ENCODE measurements at places on chromosomes 3 and 15.
A peak's percentile ranks its signal among the peaks of the same experiment; 100 is the strongest.

DNA sequence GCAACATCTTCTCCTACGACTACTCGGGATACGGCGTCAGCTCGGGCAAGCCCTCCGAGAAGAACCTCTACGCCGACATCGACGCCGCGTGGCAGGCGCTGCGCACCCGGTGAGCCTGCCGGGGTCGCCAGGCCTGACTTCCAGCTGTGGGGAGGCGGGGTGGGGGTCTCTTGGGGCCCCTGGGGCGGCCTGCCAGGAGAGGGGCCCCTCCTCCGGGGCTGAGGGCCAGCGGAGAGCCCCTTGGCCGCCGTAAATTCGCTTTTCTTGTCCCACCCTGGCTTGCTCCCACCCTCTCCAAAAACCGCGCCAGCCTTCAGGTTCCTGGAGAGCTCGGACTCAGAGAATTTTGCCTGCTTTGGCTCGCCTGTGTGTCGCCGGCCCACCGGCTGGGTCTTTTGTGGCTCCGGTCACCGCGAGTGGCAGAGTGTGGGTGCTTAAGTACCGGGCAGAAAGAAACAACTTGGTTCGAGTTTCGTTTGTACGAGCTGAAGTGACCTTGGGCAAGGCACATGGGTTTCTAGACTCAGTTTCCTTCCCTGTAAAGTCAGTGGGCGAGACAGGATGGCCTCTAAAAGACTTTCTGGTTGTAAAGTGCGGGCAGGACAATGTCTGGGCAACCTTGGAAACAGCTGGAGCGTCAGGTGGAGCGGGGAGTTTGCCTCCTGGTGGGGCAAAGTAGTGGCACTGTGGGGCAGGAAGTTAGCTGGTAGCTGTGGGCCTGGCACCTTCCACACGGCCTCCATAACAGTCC is 976 bp downstream of the ABHD17C start:
- peak; percentile 31 for DNase-seq

DNA sequence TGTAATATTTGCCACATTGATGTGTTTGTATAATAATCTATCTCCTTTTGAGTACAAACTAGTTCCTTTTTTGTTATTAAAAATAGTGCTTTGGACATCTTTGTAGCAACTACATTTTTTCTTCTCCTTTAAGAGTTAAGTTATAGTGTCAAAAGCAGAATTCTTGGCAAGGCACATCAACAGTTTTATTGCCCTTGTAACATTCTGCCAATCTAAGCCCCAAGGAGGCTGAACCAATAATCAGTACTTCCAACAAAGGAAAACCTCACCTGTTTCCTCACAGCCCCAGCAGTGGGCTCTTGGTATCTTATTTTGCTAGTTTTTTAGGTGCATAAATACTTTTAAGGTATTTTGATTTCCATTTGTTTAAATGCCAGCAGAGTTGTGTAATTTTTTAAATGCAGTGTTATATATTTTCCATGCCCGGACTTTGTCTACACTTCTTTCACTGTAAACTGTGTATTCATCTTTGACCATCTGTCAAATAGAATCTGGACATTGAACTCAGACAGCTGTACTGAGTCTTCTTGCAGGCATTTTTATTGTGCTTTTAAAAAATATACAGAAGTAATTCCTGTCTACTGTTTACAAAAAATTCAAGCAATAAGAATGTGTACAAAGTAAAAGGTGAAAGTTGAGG is 101.0 kb downstream of the MYLK start:
- no peak for DNase-seq

DNA sequence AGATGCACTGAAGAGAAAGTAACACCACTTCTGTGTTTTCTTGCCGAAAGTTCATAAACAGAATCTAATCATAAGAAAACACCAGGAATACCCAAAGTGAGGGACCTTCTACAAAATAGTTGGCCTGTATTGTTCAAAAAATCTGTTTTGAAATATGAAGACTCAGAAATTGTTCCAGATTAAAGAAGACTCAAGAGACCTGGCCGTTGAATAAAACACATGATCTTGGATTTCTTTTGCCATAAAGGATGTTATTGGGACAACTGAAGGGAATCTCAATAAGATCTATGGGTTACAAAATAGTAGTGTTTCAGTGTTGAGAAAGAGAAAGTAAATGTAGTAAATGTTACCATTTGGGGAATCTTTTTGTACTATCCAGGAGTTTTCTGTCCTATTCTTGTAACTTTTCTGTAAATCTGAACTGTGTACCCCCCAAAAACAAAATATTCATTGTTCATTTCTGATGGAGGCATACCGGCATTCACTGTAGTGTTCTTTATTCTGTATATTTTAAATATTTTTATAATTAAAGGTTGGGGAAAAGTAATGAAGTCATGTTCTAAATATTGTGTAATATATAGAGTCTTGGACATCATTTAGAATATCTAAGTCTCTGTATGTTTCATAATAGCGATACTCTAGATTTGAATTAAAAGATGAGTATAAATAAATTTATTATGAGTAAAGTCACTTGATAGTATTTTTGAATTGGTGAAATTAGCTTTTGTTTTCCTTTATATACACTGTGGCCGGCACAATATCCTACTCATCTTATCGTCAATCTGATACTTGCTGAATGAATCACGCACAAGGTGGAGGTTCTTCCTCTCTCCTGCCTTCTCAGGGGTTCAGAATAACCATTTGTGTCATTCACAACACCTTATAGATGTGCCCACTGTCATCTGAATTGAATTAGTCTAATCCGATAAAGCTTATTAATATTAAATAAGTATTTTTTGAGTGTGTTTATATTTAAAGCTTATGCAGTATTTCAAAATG is 66.7 kb downstream of the TRAK1 start:
- no peak for DNase-seq

DNA sequence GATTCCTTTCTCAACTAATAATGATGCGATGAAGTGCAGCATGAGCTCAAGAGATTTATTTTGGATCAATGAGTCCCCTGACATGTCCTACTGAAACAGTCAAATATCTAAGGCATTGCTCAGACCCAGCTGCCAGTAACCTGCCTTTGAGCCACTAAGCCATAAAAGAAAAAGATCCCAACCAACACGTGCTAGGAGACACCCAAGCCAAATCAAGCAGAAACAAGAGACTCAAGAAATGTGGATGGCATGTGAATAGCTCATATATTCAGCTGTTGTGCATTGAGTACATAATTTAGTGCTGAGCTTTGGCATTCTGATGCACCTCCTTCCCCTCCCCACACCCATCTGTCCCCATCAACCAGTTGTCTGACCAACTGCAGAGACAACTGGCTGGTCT is 29.2 kb downstream of the GJD2 start:
- no peak for DNase-seq

GRCh38 chr15:58632789-58633188 is 116.7 kb downstream of the ADAM10 start:
- no peak for DNase-seq

DNA sequence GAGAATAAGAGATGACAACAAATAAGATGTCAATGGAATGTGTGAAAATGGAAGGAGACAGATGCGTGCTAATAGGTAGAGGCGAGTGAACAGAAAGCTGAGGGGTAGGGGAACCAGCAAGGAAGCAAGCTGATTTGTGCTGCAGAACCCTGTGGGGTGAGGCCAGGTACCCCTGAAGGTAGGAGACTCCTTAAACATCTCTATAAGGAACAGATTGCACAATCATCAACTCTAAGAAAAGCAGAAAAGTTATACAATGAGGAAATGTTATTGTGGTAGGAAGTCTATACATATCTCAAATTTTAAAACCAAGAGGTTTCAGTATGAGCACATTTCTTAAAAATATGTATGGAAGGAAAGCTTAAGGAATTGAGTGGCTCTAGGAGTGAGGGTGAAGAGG is 315.0 kb upstream of the TPM1 start:
- no peak for DNase-seq

DNA sequence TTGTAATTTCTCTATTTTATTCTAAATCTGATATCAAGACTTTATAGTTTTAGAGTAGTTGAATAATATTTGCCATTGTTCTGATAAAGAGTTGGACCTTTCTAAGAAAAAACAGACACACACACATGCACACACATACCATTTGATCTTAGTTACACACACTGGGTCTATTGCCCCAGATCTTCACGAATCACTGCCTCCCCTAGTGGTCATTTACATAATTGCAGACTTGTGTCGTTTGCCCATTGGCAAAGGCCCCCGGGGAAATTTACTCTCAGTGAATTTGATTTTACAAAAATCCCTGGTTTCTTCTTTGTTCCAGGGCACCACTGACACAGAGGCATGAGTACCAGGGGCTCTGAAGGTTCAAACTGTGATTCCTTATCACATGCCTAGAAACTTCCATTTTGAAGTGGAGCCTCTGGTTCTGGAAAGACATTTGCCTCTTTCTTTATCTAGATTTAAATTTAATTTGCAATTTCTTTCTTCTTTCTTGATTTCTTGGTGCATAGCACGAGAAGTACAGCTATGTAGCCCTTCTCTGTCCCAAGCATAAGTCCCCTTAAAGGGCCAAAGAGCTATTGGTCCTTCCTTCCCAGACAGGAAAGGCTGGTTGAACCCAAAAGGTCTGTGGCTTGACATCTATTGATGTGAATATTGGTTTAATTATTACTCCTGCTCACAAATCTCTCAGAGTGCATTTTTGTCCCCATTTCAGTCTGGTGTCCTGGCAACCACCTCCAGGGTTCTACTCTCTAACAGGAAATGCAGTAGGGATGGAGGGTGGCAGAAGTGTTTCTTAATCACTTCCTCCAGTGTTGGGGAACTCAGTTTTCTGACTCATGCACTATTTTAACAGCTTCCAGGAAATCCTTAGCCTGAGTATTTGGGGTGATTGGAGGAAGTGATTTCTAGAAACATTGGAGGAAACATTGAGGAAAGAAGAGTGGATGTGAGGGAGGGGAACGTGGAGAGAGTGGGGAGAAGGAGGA is 32.4 kb upstream of the SLC6A11 start:
- peak; percentile 38 for DNase-seq

DNA sequence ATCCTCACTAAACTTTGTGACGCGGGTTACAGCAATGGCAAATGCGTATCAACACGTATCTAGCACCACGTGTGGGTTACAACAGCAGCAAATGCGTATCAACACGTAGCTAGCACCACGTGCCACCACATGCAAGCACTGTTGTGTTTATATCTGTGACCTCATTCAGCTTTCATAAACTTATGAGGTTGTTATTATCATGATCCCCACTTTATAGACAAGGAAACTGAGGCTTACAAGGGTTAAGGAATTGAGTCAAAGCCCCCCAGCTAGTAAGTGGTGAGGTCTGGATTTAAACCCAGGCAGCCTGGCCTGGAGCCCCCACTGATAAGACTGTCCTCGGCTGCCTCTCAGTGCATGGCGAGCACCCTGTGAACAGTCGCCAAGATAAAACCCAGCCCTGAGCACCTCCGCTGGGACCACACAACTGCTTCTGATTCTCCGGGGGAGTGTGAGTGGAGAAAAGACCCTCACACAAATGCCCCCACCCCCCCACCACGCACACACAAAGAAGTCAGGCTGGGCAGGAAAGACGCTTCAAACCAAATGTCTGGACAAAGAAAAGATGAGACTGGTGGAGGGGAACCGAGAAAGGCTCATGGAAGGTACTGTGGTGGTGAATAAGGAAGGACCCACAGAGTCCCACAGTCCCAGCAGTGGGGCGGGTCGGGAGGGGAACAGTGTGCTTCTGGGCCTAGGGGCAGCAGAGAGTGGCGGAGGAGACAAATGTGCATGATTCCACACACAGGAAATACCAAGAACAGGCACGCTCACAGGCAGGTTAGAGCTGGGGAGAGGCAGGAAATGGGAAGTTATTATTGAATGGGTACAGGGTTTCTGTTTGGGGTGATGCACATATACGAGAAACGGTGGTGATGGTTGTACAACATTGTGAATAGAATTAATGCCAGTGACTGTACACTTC is 173.4 kb downstream of the XXYLT1 start:
- DNase-seq, result no peak

GRCh38 chr3:127288921-127289705 is 1.3 kb upstream of the PRR20G start:
- DNase-seq, result peak; percentile 7

- no peak for DNase-seq
Measured at GRCh38 chr3:32438596-32439344, 47.1 kb downstream of the CMTM7 start.

DNA sequence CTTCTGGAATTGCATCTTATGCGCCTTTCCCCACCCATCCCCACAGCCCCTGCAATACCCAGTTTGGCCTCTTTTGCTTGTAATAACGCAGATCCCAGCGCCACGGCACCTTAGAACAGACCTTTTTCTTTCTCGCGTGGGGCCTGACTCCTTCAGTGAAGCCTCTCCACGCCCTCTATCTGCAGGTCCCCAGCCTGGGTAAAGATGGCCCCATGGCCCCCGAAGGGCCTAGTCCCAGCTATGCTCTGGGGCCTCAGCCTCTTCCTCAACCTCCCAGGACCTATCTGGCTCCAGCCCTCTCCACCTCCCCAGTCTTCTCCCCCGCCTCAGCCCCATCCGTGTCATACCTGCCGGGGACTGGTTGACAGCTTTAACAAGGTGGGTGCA is 594 bp downstream of the CRELD1 start:
- DNase-seq, result no peak

DNA sequence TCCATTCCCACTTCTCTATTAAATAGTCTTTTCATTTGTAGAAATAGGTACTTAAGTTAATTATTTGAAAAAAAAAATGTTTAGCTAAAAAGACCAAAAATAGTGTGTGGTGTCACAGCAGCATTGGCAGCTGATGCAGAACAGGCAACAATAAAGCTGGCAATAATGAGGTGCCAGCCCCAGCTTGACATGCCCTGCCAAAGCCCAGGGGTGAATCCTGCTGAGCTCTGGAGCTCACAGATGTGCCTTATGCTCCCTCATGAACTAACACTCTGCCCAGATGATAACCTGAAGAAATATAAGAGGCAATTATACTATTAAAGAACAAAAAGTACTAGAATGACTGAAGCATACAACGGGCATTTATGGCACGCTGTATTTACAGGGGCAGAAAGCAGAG is 63.8 kb downstream of the IGSF11 start:
- no peak for DNase-seq

- DNase-seq, result peak; percentile 52
Measured at GRCh38 chr3:129461022-129461421, 21.0 kb downstream of the IFT122 start.
